Hematopoietic multipotent progenitor cell treated with erythropoietin and hydrocortisone succinate and interleukin-3 and kit ligand, for 8 days (in vitro differentiated cells): ENCODE measurements at places on chromosomes 12 and 14.

GRCh38 chr12:68905733-68906132 is 27.2 kb downstream of the CPM start:
- DNase-seq: peak; percentile 56

DNA sequence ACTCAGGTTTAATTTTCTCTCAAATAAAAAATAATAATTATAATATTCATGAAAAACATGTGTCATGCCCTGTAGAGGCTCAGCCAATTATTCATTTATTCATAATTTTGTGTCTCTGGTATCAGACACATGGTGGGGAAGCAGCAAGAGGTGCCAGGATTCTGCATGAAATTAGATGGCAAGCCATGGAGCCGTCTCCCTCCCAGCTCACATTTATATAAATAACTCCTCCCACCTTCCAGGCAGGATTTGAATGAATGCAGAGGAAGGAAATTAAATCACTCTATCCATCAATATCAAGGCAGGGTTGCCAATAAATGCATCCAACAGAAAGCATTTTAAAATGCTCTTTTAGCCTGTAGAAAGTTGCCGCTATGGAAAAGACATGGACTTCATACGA is 98.1 kb downstream of the PTPRR start:
- no peak for DNase-seq

GRCh38 chr14:22405201-22405600 is 183.8 kb downstream of the DAD1 start:
- no peak for DNase-seq

DNA sequence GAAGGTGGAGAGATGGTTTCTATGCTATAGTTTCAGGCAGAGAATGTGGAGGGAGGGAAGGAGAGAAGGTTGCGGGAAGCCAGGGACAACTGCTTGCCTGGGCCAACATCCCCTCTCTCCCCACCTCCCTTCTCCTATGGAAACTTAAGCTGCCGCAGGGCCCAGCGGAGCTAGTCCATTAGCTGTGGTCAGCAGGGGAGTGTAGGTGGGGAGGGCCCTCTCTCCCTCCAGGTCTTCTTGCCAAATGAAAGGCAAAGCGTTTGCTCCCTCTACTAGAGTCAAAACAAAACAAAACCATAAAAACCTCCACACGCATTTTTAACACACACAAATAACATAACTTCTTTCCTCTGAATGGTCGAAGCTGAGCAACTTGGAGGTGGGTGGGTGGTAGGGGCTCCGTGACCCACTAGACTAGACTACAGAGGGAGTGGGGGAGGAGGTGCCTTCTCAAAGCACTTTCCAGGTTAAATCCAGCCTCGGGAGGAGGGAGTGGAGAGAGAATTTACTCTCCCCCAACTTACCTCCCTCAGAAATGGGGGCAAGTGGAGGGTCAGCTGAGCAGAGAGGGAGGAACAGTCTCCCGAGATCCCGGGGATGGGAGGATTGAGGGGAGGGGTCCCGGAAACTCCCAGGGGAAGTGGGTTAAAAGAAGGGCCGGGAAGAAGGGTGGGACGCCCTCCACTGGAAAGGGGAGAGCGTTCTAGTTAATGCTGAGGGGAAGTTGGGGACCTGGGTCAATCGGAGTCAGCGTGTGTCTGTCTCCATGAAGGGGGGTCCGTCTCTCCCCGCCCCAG is 4.6 kb upstream of the CACNB3 start:
- no peak for DNase-seq

GRCh38 chr12:2960996-2961616 is 1.9 kb downstream of the TEAD4 start:
- DNase-seq: no peak

- DNase-seq: no peak
Observed at GRCh38 chr12:16564675-16565074, 41.3 kb downstream of the LMO3 start.

DNA sequence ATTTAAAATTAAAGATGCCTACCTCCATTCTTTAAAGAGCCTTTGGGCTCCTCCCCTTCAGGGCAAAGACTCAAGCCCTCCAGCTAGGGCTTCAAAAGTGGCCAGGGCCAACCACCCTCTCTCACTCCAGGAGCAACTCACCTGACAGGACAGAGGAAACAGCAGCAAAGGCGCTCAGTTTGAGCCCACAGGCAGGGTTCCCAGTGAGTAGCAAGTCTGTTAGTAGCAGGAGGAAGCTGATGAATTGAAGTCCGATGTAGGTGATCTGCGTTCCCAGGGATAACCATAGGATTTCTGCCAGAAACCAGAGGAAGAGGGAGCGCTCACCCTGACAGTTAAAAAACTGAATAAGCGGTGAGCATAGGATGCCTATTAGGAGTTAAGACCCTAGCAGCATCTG is 15.7 kb downstream of the GSG1 start:
- DNase-seq: no peak

- peak; percentile 9 for DNase-seq
Observed at GRCh38 chr14:82855912-82856391, 1322.3 kb upstream of the SEL1L start.

DNA sequence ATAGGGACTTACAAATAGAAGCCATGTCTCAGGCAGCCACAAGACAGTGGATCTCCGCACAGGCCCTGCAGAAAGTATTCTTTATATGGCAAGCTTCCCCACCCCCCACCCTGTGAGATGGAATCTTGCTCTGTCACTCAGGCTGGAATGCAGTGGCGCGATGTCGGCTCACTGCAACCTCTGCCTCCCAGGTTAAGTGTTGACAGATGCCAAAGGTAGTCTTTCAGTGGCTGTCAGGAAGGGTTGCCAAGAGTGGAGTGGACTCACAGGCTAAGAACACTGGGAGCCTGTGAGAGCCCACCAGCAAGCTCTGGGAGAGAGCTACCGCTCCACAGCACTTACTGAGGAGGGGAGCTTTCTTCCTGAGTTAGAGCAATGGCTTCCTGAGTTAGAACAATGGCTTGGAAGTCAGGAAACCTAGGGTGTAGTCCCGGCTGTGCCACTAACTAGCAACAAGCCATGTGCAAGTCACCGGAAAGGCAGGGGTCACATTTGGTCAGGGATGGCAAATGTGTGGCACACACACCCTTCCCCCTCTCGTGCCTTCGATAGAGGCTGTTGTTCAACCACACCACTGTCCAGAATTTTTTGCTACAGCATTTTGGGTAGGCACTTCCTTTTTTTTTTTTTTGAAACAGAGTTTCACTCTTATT is 2.6 kb downstream of the RNASE1 start:
- peak; percentile 77 for DNase-seq

DNA sequence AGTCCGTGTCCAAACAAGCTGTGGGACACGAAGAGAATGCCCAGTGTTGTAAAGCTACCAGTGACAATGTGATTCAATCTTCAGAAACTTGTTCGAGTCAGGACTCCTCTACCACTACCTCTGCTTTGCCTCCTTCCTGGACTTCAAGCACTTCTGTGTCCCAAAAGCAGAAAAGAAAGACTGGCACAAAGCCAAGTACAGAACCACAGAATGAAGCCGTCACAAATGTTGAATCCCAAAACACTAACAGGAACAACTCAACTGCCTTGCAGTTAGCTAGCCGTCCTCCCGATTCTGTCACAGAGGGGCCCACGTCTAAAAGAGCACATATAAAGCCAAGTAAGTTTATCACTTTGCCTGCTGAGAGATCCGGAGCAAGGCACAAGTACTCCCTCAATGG is 284.9 kb downstream of the LRFN5 start:
- no peak for DNase-seq

DNA sequence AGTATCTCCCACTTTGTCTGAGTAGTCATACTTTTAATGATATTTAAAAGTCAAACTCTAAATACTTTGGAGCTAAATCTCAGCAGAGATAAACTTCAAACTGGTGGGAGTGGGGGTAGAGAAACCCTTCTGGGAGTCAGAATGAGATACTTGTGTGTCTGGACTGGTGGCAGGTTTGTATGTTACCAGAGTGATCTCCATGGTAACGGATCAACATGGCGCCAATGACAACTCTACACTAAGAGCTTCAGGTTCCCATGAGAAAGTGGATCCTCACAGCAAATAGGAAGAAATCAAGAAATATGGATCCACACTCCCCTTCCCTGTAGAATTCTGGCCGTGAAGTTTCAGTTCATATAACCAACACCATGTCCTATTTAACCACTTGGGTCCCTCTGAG is 121.9 kb downstream of the ETV6 start:
- no peak for DNase-seq

DNA sequence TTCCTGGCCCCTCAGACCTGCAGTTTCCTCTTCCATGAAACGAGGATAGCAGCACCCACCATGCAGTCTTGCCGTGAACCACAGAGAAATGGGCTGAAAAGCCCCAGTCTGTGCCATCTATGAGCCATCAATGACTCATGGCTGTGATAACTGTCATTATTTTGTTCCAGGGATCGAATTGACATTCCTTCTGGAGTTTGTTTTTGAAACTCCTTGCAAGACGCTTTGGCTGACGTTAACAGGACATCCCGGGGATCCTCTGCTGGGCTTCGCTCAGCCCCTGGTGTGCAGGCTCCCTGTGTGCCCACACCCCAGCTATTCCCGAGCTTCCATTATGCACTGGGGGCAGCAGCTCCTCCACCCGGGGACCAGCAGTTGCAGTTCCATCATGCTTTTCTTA is 33.8 kb downstream of the MMAB start:
- no peak for DNase-seq

DNA sequence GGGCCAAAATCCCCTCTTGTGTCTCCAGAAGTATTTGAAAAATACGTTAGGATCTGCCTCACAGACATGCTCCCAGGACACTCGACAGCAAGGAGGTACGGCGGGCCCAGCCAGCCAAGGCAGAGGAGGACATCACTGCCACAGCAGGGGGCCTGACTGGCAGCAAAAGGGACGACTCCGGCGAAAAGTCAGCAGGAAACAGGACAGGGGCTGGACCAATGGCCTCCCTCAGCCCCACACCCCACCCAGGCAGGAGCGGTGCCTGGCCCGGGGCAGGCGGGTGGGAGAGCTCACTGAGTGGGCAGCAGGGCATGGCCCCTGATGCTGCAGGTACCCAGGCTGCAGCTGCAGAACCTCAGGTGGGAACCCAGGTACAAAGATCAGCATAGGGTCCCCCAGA is 17.8 kb downstream of the BRF1 start:
- no peak for DNase-seq

GRCh38 chr14:93959239-93960107 is 16.9 kb downstream of the ASB2 start:
- DNase-seq: no peak

GRCh38 chr14:88296351-88296750 is 26.7 kb downstream of the KCNK10 start:
- DNase-seq: peak; percentile 6

DNA sequence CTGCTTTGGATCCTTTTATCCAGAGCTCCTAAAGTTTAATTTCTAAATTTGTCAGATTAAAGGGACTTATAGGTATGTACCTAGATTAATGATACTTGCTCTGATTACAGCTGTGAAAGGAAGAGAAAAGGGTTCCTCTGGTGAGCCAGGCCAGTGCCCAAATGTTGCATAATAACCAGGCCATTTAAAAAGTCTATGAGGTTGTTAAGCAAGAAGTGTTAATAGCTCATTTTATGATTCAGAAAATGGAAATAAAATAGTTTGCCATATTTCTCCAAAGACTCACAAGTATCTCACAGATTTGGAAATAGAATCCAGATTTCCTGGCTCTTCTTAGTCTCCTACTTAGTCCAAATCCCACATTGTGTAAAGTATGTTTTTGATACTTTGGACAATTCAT is 67.6 kb downstream of the SLC38A6 start:
- DNase-seq: no peak

- DNase-seq: no peak
Observed at GRCh38 chr12:11661491-11662089, 12.1 kb downstream of the ETV6 start.

DNA sequence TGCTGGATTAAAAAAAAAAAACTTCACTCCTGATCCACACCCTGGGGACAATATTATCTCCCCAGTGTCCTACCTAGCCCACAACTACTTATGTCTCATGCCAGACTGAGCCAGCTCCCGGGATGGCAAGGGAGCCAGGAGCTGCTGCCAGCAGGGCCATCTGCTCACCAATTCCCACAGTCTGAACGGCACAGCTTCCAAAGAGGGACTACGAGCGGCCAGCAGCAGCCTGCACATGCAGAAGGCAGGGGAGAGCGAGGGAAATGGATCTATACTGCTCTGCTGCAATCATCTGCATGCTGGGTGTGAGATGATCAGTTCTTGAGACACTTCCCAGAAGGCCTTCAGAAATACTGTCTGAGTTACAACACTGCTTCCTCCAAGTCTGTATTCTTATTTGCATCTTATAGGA is 11.1 kb downstream of the SSH1 start:
- no peak for DNase-seq

DNA sequence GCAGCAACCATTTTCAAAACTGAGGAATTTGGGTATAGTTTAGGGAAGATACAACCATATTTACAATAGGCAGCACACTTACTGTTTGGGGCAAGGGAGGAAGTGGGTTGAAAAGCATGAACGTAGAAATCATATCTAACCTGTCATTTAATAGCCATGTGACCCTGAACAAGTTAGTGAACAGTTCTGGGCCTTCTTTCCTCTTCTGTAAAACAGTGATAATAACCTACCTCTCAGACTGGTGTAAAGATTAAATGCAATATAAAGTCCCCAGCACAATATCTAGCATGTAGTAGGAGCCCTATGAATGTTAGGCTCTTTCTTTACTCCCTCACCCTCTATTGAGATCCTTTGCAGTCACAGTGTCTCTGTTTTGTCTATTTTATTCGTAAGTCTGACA is 33.5 kb downstream of the A2ML1 start:
- DNase-seq: peak; percentile 81

DNA sequence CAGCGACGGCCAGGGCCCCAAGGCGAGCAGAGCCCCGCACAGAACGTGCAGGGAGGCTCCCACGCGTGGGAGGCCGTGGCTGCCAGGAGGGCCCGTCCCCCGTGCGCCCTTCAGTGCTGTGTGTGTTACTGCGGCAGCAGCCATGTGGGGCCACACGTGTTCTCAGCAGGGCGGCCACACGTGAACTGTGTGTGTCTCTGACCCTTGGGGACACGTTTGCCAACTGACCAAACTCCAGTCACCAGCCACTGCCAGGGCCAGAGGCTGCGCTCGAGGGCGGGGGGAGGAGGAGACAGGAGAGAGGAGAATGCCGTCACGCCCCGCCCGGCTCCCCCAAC is 57.7 kb downstream of the GALNT9 start:
- no peak for DNase-seq

DNA sequence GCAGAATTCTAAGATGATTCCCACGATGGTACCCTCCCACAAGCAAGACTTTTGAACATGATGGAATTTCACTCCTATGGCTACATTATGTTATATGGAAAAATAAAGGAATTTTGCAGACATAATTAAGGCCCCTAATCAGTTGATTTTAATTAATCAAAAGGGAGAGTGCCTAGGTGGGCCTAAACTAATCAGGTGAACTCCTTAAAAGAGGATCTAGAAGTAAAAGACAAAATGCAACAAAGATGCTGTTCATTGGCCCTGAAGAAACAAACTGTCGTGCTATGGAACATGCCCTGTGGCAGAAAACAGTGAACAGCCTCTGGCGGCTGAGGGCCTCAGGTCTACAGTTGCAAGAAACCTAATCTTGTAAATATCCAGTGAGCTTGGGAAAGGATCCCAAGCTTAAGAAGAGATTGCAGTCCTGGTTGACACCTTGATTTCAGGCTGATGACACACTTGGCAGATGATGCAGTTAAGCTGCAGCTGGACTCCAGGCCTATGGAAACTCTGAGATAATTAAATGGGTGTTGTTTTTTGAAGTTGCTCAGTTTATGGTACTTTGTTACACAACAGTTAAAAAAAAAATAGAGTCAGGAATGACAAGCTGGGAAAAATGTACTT is 13.8 kb downstream of the TMCC3 start:
- DNase-seq: no peak
